ENCODE measurements at places on chromosomes 6 and 20. TPM values are rescaled to one million over a fixed set of nuclear protein-coding genes. Genes with fewer than 3 reads are reported as not detected.

The FNDC11 gene
- total RNA-seq = 0.43 TPM

The MLIP gene
- total RNA-seq = 0.44 TPM

The SCGN gene
- total RNA-seq = not detected

The TFEB gene
- 6.2 TPM for total RNA-seq

The FNDC1 gene
- total RNA-seq = under 0.01 TPM

The NOTCH4 gene
- total RNA-seq = 0.44 TPM

The IL17F gene
- total RNA-seq = not detected

Data from placental pericyte (primary cell).